ENCODE measurements at places on chromosomes 6 and 20.

DNA sequence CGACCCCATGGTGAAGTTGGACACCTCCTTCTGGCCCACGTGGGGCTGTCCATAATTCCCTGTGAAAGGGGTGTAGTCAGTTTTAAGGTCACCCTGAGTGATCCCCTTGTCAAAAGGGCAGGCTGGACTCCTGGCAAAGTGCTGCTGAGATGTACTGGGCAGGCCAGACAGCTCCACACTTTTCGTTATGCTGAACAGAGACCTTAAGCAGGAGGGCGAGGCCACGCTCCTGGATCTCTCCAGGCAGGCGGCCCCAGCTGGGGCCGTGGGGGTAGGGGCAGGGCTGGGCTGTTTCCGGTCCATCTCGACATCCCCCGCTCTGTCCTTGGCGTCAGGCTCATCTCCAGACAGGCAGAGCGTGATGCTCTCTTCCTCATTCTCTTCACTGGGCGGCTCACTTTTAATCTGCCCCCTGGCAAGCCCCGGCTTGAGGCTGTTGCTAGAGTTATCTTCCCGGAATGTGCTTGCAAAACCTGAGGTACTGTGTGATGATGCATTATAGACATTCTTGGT lies 56.7 kb downstream of the GJA10 start:
- DNase-seq, result no peak

DNA sequence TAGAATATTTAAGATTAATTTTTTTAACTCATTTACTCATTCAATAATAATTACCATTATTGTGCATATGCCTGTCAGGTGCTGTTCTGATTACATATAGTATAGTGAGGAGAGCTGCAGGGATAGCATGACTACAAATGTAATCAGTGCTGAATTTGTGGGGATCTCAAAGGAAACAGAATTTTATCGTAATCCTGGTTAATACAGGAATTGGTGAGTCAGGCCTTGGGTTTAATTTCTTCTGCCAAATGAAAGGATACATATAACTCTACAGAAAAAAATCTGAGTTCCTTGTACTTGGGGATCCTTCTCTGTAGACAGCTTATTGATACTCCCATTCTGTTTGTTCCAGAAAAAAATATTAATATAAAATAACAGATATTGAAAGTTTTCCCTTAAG lies 297.2 kb downstream of the GJA1 start:
- DNase-seq, result no peak

DNA sequence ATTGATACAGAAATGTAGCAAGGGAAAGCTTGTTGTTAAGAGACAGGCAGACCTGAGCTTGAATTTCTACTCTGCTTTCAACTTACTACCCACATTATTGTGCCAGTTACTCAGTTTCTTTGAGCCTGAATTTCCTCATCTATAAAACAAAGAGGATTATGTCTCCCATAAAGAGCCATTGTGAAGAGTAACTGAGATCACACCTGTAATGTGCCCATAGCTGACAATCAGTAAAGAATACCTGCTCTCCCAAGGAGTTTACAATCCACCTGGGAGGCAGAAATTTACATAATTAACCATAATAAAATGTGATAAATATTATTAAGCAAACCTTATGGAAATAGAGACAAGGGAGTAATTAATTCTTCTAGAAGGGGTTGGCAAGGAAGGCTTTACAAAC lies 204.9 kb downstream of the EPM2A start:
- DNase-seq, result no peak

DNA sequence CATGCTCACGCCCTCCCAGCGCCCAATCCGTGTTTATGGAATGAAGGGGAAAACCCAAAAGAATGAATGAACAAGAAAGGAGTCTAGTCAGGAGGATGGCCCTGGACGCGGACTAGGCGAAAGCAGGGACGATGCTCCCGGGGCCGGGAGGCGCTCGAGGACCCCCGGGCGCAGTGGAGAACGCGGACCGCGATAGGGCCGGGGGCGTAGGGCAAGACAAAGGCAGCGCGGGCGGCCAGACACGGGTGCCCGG lies 758 bp downstream of the GCLC start:
- DNase-seq, result no peak

DNA sequence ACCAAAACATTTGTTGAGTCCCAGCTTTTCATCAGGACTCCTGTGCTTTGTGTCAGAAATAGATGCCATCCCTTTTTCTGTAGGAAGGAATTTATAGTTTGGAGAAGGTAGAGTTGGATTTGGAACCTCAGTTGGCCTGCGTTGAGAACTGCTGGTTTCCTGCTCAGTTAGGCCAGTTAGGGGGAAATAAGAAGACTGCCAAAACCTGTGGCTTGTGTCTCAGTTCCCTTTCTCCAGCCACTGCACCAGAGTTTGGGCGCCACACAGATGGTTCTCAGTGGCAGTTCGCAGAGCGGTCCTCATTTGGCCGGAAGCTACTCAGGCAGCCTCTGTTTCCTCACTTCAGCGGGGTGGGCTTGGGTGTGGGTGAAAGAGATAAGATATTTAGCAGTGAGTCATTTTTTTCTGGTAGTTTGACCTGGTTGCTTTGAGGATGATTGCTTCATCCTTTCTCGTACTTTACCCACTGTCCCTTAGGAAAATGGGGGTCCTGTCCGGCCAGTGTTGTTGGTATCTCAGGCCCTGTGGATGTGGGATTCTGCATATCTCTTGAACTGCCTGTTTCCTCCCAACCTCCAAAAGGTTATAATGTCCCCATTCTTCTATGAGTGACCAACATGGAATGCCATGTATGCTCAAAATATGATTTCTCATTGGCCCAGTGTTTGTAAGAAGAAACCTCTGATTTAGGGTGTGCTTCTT lies 53.7 kb downstream of the JARID2 start:
- DNase-seq, result no peak

- no peak for DNase-seq
These were observed 7.1 kb downstream of the FNDC11 start for GRCh38 chr20:63560856-63561609.

DNA sequence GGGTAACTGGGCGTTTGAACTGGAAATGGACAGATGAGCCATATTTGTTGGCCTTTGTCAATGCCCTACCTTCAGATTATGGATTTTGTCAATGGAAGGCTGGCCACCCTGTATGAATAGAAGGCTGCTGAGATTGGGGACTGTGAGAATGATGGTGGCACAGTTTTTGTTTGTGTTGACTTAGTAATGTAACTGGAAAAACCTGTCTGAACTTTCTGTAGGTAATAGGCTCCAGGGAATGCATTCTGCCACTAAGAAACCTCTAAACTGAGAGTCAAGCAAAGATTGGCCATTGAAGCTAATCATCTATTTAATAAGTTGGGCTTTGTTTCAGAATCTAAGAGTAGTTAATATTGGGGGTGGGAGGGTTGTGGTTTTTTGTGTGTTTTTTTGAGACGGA lies 97.5 kb downstream of the FOXO3 start:
- no peak for DNase-seq

Data from SK-N-MC (cell line).